Left kidney (tissue), 8 donors: ENCODE measurements at places on chromosomes 11 and 22. TPM values are rescaled to one million over a fixed set of nuclear protein-coding genes. Genes with fewer than 3 reads are reported as not detected.
A peak's percentile ranks its signal among the peaks of the same experiment; 100 is the strongest.

DNA sequence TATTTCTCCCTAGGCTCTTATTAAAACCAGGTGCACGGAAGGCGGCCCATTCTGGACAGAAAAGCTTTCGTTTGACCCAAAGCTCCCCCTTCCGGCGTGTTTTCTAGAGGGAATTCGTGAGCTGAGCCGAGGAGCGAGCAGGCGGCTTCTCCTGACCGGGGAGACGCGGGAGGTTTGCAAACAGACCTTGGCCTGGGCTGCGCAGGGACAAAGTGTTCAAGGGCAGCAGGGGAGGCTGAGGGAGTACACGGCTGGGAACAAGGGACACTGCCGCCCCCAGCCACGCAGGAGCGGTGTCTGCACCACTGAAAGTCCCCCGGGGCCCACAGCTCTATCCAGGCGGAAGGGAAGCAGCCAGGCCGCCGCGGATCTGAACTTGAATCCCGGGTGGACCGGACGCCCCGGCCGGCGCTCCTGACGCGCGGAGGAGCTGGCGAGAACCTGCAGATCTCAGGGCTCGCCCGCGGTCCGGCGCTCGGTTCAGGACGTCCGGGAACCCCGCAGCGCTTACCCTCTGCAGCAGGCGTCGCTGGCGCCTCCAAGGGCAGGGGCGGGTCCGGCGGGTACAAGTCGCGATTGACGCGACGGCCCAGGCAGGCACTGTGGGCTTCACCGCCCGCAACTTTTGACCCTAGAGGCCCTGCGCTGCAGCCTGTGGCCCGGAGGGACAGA is 101.9 kb downstream of the WT1 start:
- peak; percentile 79 for DNase-seq

DNA sequence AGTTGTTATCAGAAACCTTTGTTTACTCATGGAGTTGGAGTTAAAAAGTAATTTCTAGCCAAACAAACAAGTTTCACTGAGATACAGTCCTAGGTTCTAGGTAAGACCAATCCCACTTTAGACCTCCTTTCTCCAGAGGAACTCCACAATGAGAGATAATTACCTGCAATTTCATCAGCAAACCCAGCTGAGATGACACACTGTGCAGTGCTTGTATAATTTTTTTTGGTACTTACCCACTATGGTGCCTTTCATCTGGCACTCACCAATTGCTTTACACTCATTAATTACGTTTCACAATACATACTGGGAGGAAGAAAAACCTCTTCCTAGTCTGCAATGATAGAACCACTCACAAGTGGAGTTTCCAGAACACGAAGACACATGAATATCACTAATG is 1.8 kb upstream of the MUC15 start:
- no peak for DNase-seq

DNA sequence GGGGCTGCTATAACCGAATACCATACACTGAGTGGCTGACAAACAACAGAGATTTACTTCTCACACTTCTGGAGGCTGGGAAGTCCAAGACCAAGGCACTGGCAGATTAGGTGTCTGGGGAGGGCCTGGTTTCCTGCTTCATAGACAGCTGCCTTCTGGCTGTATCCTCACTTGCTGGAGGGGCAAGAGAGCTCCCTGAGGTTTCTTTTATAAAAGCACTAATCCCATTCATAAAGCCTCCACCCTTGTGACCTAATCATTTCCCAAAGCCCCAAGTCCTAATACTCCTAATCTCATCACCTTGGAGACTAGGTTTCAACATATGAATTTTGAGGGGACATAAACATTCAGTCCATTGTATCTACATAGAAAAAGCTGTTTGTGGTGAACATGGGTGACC is 131.8 kb downstream of the KIRREL3 start:
- no peak for DNase-seq

GRCh38 chr22:30923168-30923900 is 45.2 kb downstream of the MORC2 start:
- DNase-seq = no peak

DNA sequence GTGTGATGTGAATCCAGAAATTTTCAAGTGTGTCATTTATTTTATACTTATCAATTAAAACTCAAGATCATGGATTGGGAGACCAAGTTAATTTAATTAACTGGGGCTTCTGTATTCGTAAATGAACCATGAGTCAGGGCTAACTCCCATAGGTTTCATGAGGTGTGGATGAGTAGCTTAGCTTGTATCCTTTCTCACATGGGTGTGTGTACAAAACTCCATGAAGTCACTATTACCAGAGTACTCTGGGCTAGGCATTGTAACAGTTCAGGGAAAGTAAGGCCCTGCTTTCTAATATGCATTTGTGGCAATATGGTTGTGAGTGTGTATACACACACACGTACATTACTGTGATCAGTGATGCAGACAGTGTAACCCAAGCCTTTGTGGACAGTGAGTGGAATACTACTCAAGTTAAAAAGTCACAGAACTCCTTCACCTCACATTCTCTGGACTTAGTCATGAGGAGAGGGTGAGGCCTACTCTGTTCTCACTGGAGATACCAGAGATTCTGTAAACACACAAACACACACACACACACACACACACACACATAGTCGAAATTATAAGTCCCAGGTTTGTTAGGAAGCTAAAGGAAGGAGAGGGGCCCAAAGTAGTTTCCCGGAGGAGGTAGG is 3.5 kb downstream of the CNTF start:
- DNase-seq = no peak

DNA sequence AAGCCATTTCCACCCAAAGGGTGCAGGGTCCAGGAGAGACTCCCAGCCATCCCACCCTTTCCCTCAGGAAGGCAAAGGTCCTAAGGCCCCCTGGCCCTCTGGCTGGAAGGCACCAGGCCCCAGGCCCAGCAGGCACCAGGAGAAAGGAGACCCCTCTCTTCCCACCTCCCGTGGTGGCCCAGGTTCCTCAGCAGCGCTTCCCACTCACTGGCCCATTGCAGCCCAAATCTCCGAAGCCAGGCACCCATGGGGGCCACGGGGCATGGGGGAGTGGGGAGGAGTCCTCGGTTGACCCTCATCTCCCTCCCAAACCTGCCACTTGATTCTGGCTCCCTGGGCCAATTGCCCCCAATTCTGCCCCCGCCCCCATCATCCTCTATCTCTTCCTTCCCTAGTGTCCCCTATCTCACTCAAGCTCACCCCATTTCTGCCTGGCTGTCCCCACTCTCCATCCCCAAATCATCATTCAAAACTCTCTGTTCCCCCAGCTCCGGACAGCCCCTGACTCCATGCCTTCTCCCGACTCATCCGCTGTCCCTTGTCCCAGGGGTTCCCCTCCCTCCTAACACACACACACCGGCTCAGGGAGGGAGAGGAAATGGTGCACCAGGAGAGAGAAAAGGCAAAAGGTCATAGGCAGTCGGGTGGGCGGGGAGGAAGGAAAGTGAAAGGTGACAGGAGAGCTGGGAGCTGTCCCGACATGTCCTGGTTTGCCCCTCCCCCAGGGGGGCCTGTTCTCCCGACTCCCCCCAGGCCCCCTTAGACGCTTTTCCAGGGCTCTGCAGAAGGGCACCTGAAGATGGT is 1.2 kb downstream of the LIF start:
- DNase-seq = no peak

GRCh38 chr22:40004836-40005235 is 10.1 kb downstream of the FAM83F start:
- DNase-seq = no peak

GRCh38 chr11:67657300-67657699 is 6.8 kb upstream of the ACY3 start:
- DNase-seq = no peak

DNA sequence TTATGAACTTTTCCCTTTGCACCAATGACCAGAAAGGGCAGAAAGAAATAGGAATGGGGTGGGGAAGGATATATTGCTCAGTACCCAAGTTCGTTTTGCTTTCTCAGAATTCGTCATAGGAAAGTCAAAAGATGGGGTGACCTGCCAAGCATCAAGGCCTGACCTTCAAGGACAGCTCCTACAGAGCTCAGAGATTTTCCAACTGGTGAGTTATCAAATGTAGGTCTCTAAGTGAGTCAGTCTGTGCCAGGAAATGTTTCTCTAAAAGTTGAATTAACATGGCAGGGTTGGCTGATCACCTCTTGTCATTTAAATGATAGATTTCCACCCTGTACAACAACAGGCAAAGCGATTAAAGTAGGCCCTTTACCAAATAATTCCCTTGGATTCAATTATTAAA is 307.2 kb downstream of the CADM1 start:
- no peak for DNase-seq

GRCh38 chr11:78752494-78752893 is 177.8 kb upstream of the NARS2 start:
- no peak for DNase-seq

GRCh38 chr22:46406349-46406748 is 70.8 kb downstream of the TRMU start:
- no peak for DNase-seq

DNA sequence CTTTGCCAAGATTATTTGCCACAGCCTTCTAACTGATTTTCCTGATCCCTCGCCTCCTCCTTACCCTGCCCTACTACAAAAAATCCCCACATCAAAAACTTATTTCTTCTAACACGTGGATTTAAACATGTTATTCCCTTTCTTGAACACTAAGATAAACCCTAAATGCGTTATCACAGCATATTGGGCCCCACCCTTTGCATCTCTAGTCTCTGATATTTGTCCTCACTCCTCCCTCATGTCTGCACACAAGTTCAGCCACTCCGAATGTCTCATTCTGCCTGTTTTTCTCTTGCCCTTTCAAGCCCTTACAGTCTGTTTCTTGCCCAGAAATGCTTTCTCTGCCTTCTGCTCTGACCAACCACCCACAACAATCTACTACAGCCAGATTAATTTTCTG is 10.6 kb upstream of the ACER3 start:
- DNase-seq = no peak

DNA sequence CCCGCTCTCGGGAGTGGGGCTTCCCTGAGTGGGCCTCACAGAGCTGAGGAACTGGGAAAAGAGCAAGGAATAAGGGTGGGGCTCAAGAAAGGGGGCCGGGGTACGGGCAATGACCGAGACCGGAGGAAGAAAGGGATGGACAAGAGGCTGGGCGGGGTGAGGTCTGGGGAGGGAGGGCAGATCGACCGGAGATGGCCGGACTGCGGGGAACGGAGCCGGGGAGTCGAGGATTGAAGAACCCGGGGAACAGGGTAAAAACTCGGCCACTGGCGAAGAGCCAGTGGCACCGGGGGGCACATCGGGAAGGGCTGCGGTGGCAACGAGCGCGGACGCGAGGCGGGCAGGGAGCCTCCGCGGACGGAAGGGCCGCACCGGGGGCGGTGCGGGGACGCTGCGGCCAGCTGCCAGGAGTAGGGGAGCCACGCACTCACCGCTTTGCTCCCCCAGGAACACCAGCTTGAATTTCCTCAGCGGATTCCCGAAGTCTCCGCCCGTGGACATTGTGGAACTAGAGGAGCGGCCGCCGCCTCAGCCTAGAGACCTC is 667 bp downstream of the RAB6A start:
- no peak for DNase-seq

DNA sequence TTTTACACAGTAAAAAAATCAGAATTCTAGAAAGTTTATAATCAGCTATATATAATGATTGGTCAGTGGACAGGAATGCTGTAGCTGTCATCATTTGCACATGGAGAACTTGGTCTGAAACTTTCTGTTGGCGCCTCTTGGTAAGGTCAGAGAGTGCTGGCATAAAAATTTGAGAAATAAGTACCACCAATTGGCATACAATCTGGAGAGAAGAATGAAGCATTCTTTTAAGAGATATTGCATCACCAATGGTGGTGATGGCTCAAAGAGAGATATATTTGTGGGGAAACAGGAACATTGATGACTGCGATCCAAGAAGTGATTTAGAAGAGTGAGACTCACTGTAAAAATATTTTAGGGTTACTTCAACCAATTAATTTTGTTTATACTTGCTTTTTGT is 19.8 kb upstream of the OOSP1 start:
- no peak for DNase-seq

DNA sequence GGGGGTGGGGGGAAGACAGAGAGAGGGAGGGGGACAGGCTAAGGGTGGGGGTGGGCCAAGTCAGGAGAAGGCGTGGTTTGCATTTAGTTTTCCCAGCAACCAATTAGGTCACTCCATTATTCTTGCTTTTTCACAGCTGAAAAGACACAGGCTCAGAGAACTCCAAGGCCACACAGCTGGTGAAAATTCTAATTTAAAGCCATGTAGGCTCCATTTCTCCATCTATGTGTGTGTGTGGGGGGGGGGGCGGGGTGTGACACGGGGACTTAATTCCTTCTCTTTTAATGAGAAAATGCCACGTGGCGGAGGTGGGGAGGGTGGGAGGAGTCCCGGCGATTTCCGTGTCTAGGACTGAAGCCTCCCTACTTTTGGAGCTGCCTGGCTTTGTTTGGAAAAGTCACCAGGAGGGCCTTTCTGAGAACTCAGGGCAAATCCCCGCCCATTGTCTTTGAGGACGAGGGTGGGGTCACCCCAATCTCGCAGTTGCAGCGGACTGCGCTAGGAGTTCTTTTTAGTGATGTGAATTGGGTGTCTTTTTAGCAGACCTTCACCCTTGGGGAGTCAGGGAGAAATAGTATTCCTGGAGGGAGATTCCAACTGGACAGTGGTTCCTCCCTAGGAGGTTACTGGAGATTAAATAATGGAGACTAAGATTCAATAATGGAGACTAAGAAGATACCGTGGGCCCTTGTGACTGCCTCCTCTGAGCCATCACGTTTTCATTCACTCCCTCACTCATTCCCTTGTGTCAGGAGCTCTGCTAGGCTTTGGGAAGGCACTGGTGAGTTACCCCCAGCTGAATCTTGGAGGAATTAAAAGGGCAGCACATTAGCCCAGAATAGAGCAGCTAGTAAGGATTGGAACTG is 36.4 kb upstream of the PTPRJ start:
- DNase-seq = no peak

GRCh38 chr11:43035086-43035485 is 276.7 kb upstream of the API5 start:
- peak; percentile 20 for DNase-seq

DNA sequence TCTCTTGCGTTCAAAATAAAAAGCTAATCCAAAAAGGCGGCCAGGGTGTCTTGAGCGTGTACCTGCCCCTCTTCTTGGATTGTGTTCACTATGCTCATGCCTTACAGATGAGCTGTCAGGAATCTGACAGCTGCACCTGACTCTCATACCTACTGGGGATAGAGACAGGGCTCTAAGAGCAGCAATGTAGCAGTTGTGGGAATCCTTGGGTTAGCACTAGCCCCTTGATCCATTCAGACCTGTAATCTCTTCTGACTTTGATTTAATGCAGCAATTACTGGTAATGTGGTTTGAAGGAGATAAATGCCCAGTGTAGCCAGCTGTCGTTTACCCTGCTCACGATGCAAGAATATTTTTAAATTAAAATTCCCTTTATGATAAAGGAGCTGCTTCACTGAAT is 145.8 kb downstream of the APOL5 start:
- DNase-seq = no peak

Gene PGA4
- polyA plus RNA-seq = 0.28 TPM

Gene B4GAT1
- polyA plus RNA-seq = 43.6 TPM

Gene APOA5
- polyA plus RNA-seq = not detected

Gene KCNE3
- polyA plus RNA-seq = 26.1 TPM

Gene SLC22A8
- polyA plus RNA-seq = 51.0 TPM

Gene DEFB131B
- 1.4 TPM for polyA plus RNA-seq

Gene AQP11
- 6.3 TPM for polyA plus RNA-seq

Gene PNPLA3
- polyA plus RNA-seq = 2.0 TPM
